Inflammatory macrophage treated with lipopolysaccharide for 4 hours (primary cell): ENCODE measurements at places on chromosomes 4 and X.

- DNase-seq: no peak
These were observed 1084.1 kb downstream of the TECRL start for GRCh38 chr4:63325140-63325539.

DNA sequence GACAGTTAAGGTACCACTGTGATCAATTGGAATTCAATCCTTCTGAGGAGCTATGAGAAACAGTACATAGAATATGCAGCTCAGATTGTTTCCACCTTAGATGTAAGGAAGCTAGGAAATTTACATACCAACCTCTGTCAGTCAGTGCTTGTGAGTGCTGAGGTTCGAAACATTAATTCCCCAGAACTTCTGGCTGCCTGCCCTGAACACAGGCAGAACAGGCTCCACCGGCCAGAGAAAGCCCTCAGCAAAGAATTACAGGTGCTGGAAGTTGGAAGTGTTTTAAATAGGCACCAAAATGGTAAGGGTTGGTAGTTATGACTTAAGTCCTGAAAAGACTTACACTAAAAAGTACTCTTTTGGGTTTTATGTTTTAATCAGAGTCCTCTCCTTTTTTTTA is 651.8 kb downstream of the C4orf33 start:
- no peak for DNase-seq

GRCh38 chr4:168679819-168680218 is 183.0 kb downstream of the PALLD start:
- DNase-seq: no peak

- no peak for DNase-seq
These were observed 343.1 kb downstream of the GRID2 start for GRCh38 chr4:92646826-92647225.

- no peak for DNase-seq
These were observed 16.8 kb downstream of the OCRL start for GRCh38 chrX:129556806-129557315.

- peak; percentile 98 for DNase-seq
These were observed 13.5 kb downstream of the RXFP1 start for GRCh38 chr4:158535130-158535614.

GRCh38 chr4:119100655-119101054 is 35.0 kb upstream of the MYOZ2 start:
- DNase-seq: peak; percentile 88

DNA sequence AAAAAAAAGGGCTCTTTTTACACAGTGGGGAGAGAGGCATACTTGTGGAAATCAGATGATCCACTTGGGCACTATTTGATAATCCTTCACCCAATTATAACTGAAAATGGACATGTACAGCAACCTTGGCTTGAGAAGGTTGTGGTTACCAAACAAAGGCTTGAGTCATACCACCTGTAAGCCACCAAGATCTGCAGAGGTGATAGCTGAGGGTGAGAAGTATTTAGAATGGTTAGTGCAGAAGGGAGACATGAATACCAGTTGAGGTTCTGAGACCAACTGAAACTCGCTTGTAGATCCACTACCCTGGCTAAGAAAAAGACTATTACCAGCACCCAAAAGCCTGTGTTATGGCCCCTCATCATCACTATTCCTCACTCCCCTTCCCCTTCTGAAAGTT is 614.0 kb downstream of the STIM2 start:
- DNase-seq: no peak

GRCh38 chr4:80422727-80423404 is 87.3 kb downstream of the CFAP299 start:
- no peak for DNase-seq

GRCh38 chr4:79996851-79997250 is 76.2 kb downstream of the ANTXR2 start:
- no peak for DNase-seq

- no peak for DNase-seq
These were observed at the start of gene POU3F4 for GRCh38 chrX:83508006-83508405. POU3F4 (plus strand) TSS chrX:83508290; CDS start chrX:83508325, 35 bp downstream.

DNA sequence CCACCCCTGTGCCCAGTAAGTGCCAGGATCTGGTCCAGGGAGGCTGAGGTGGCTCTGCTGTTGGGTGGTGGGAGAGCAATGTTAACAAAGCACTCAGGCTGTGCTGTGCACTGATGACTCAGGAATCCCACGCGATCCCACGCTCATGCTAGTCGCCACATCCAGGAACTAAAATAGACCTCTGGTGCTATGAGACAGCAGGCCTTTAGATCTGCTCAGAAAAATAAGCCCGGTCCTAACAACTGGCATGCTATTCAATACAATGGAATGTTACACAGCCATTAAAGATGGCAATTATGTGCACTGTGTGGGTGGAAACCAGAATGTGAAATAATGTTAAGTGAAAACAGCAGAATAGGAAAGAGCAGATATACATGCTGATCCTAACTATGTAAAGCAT is 26.0 kb downstream of the ARL13A start:
- DNase-seq: peak; percentile 0

- no peak for DNase-seq
These were observed 27.6 kb upstream of the CFAP299 start for GRCh38 chr4:80307774-80308465.

- no peak for DNase-seq
These were observed 25.3 kb downstream of the GPC4 start for GRCh38 chrX:133389975-133390374.

DNA sequence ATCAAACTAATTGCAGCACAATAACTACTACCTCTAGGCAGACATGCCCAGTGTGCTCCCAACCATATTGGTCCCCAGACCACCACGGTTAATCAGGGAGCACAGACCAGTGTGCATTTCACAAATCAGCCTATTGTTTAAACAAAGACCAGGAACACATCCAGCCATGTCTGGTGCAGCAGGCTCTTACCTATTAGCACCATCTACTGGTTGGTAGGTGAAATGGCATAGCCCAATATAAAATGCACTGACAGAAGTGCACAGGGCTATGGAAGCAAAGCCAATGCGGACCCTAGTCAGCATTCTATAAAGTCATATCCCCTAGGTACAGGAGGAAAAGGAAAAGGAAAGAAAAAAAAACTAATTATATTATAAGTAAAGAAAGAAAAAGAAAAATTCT is 15.5 kb upstream of the CYLC1 start:
- DNase-seq: peak; percentile 10

- no peak for DNase-seq
These were observed 1.6 kb downstream of the FAT4 start for GRCh38 chr4:125316401-125316790.

- no peak for DNase-seq
These were observed 125.0 kb upstream of the EDNRA start for GRCh38 chr4:147355847-147356246.

DNA sequence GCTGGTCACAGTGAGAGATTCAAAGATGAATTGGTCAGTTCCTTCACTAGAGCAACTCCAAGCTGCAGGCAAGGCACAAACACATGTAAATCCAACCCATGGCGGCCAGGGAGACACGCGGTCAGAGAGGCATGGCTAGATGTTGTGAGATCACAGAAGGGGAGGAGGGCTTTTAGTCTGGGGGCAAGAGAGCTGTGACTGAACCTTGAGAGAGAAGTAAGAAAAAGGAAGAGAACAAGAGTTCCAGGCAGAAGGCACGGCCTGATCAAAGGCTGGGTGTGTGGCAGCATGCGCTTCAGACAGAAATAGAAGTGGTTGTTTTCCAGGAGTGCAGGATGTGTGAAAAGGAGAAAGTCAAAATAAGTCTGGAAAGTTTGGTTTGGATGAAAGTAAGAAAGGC is 15.9 kb downstream of the CCDC149 start:
- no peak for DNase-seq

- no peak for DNase-seq
These were observed 193.2 kb downstream of the COMMD8 start for GRCh38 chr4:47270201-47270888.

DNA sequence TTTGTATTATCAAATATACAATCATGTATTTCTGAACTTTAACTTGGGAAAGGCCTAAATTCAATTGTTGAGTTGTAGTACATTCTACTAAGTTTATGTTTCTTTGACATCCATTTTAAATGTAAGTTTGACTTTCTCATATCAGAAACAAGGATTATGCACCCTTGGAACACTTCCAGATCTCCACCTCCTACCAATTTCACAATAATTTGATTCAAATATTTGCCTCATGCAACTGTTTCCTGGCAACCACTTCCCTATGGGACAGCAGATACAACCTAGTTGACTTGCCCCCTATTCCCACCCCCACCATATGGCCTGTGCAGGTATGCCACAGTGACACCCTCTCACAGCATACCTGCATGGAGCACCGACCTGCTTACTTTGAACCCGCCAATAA is 506.4 kb upstream of the PABPC4L start:
- DNase-seq: no peak

GRCh38 chr4:72280252-72280651 is 248.5 kb downstream of the NPFFR2 start:
- DNase-seq: no peak

GRCh38 chr4:183905081-183905592 is at the start of gene STOX2:
STOX2 (plus strand) TSS chr4:183905307; CDS start chr4:183906791, 1,484 bp downstream.
- no peak for DNase-seq

DNA sequence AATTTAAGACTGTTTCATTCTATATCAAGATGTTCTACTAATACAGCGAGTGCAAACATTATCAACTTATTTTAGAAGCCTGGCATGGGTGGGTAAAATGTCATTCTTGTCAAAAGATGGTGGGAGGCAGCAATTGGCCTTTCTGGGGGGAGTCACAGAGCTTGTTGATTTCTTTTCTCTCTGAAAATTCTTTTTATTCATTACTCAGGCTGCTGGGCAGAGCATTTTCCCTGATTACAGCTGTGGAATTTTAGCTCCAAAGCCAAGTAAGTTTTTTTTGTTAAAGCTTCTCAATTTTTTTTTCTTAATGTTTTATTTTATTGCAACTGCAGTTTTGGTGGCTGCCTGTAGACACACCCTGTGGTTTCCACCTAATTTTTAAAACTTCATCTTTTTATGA is 50.4 kb downstream of the GPC4 start:
- no peak for DNase-seq

DNA sequence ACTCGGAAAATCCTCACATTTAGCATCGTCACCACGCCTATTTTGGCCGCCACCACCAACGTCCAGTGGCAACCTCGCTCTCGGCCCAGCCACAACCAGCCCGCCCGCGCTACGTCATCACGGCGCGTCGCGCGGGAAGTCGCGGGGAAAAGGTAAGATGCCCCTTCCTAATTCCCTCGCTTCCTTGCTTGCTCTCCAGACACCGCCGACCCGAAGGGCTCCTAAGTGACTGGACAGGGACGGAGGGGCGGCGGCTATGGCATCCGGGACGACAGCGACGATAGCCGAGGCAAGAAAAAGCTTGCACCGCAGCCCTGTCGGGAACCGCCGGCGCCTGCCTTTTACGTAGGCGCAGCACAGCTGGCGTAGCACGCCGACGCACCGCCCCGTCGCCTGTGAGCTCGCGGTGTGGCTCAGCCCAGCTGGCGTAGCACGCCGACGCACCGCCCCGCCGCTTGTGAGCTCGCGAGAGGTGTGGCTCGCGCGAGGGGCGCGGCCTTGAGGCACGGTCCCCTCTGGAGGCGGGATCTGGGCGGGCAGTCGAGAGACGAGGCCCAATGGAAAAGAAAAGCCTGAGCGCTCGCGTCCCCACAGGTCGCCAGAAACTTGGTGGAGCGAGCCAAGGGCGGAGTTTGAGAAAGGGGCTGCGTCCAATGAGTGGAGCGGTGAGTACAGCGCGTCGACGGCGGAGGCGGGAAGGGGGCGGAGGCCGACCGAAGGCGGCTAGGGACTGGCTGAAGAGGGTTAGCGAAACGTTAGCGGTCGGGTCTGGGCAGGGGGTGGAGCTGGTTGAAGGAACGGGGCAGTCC is at the start of gene HDAC6:
HDAC6 (plus strand) TSS at position 788 of the 809 bp plus-strand sequence. CDS start 626 bp downstream, outside the sequence.
- DNase-seq: peak; percentile 98

DNA sequence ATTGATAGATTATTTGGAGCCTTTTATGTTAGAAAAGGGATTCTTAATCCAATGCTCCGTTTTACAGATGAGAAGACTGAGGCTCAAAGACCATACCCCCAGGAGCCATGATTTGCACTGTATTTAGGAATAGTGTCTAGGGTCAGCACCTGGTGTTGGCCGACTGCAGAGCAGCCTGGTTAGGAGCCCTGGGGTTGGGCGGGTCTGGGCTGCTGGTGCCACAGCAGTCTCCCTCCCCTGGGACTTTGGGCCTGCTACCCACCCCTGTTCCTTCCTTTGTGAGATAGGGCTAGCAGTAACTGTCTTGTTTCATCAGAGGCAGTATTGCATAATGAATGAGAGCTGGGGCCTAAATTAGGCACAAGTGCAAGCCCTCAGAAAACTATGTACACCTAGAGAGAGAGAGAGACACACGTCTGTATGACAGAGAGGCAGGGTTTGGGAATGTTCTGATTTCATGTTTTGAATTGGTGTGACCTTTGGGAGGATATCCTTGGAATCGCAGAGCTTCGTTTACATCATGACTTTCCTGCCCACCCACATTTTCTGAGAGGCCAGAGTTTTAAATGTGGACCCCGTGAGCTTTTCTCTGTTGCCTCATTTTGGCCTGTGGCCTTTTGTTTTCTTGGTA is 111.7 kb downstream of the PTTG2 start:
- DNase-seq: peak; percentile 90

DNA sequence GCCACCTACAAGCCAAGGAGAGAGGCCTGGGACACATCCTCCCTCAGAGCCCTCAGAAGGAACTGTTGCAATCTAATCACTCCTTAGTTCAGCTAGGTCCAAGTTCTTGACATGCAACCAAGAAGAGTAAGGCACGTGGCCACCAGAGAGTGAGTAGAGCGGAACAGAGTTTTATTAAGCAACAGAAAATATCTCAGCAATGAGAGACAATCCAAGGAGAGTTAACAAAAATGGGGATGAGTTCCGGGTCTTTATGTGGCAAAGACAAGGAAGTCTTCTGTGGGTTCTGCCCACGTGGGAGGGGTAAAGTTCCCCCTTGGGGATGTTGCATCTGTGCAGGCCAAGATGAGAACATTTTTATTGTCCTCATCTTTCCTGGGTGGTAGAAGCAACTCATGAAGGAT is 38.5 kb upstream of the PROM1 start:
- peak; percentile 63 for DNase-seq

DNA sequence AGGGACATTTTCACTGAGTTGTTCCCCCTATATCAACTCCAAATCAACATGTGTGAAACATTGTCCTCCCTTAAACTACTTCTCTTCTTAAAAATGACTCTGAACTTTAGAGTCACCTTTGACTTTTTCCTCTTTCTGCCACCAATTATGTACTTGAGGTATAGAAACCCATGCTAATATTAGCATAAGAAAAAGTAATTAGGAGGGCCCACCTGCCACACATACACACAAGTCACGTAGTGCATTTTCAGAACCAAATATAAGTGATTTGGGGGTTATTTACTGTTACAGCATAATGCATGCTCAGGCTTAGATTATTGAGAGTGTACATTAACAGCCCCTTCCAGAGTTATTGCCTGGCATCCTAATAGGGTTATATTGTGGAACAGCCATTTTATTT is 432.7 kb downstream of the ZIC3 start:
- DNase-seq: no peak

DNA sequence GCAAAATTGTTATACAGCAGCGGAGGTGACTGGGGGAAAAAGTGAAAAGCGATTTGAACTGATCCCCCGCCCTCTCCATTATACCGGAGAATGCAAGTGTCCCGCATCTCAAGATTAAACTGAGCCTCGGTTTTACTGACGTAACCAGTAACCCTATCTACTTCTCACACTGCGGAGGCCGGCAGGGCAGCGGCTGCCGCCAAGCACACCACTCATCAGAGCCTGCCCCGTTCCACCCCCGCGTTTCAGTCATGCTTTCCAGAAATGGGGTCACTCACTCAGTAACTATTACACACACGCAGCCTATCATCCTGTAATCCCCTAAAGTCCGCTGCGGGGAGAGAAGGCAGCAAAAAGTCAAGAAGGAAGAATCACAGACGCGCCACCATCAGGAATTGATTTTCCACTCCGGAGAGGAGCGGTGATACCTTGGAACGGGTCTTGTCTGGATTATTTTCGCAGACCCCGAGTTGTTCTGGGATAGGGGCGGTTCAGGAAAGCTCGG is 1.4 kb downstream of the RPS6KA3 start:
- peak; percentile 80 for DNase-seq
